ENCODE measurements at places on chromosomes 13 and 19.

- DNase-seq = no peak
These were observed 62.7 kb downstream of the CRYL1 start for GRCh38 chr13:20462921-20463320.

DNA sequence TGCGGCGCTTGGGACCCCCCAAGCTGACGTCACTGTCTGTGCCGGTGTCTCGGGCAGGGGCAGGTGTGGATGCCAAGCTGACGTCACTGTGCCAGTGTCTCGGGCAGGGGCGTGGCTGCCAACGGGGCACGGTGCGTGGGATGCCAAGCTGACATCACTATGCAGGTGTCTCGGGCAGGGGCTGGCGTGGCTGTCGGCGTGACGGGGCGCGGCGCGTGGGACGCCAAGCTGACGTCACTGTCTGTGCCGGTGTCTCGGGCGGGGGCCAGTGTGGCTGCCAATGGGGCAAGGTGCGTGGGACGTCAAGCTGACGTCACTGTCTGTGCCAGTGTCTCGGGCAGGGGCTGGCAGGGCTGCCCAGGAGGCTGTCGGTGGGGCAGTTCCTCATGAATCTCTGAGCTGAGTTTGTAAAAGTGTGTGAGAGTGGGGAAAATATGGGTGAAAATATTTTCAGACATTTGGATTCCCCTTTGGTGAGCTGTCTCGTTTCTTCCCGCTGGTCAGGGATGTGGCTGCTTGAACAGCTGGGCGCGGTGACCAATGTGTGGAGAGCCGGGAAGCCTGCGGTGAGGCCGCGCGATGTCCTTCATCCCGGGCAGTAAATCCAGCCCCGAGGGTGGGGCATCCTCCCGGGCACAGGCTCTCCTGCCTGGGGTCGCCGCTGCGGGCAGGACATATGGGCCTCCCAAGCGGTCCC is 25.2 kb downstream of the MCF2L start:
- DNase-seq = no peak

DNA sequence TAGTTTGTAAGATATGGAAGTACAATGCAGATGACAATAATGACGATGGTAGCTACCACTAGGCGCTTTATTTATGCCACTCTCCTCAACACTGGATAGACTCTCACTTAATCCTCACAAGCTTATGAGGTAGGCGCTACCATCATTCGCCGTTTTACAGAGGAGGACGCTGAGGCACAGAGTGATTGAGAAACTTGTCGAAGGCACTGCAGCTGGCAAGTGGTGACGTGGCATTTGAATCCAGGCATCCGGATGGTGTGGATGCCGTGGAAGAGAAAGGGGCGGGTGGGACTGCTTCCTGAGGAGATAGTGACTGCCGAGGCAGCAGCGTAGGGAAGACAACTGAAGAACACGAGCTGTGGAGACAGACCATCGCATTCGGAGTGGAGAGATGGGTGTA is 1.3 kb upstream of the RPS9 start:
- no peak for DNase-seq

- DNase-seq = no peak
These were observed 53.5 kb upstream of the WASF3 start for GRCh38 chr13:26503826-26504594.

DNA sequence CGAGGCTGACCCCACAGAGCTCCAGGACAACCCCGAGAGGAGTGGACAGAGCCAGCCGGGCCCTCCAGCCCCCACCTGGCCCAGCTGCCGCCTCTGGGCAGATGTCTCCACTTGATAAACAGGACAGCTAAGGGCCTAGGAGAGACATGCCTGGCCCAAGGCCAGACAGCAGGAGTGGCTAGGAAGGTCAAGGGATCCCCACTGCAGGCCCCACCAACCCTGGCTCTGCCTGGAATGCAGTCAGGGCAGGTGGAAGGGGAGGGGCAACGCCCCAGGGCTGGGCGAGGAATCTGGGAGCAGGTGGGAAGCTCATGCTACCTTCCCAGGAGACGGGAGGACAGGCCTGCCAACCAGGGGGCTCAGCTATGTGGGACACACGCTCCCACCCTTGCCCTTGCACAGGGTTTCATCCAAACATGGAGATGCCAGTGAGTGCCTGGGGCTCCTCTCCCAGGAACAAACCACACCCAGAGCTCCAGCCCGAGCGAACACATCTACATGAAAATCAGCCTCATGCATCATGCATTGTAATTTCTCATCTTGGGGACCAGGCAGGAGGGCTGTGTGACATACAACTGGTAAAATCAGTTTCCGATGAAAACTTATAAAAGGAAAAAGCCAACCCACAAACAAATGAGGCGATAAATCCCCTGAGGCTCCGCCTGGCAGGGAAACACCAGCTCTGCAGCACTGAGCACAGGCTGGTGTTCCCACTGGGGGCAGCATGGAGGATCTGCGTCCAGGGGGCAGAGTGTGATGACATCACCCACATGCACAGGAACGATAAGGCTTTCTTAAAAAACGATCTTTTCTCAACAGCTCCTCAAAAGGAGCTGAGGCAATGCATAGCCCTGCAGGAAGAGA is 25.0 kb downstream of the SH3GL1 start:
- no peak for DNase-seq

DNA sequence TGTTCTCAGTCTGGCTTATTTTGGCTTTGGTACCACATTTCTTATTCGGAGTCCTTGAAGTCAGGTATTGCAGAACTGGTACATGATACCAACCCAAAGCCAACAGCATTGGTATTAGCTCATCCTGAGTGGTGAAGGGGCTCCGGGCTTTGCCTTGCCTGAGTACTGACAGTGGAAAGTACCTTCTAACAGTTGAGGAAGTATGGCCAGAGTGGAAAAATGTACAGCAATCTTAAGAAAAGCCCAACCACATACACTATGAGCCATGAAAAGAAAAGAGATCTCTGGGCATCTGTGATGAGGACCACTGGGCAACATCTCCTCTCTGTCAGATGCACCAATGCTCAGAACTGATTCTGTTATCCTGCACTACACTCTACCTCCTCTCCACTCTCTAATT is 8.3 kb downstream of the LCP1 start:
- DNase-seq = no peak

DNA sequence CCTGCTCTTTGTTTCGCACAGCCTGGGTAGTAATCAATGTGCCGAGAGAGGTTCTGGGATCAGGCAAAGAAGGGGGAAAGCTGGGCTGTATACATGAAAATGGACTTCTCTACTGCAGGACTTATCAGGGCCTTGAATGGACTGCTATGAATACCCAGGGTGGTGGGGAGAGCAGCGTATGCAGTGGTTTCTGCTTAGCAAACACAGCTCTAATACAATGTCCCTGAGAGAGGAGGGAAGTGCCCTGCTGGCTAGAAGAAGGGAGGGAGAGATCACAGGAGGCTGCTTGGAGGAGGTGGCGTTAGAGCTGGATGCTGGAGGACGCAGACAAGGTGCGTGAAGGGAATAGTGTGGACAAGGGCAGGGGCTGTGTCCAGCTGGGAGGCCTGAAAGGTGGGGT is 116.1 kb downstream of the PTPRS start:
- no peak for DNase-seq

DNA sequence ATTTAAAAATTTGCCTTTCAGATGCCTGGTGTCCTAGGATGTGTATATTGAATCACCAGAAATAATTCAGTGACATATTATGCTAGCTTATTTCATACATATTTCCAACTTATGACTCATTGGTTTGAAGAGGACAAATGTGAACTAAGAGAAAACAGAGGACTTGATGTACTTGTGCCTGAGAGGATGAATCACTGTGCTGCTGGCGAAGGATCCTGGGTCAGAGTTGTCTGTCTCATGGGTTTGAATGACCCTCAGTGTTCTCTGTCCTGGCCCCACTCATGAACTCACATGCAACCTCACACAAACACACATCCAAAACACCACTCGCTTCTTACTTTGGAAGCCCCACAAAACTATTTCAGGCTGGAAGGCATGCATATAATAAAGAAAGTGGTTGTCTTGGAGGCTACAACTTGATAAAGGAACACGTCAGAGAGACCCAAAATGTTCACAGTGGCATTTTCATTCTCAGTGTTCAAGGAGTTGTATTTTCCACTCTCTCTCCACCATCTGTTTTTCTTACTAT is 129.0 kb upstream of the SPRY2 start:
- DNase-seq = no peak

- no peak for DNase-seq
These were observed 403.8 kb downstream of the ZNF536 start for GRCh38 chr19:30775956-30776355.

DNA sequence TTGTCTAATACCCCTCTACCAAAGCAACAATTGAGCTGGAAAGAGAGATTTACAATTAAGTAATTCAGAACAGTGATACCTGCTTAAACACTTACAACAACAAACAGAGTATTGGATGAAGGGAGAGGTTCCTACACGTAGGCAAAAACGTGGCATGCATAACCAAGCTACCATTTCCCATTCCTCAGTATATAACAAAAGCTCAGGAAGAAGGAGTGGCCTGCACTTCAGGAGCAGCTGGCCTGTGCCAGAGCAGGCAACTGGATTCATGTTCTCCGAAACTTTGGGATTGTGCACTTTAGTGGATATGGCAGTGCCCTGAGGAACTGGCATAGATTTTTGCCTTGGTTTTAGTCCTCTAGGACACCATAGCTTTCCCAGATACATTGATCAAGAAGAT is 630.2 kb upstream of the PCDH9 start:
- no peak for DNase-seq

DNA sequence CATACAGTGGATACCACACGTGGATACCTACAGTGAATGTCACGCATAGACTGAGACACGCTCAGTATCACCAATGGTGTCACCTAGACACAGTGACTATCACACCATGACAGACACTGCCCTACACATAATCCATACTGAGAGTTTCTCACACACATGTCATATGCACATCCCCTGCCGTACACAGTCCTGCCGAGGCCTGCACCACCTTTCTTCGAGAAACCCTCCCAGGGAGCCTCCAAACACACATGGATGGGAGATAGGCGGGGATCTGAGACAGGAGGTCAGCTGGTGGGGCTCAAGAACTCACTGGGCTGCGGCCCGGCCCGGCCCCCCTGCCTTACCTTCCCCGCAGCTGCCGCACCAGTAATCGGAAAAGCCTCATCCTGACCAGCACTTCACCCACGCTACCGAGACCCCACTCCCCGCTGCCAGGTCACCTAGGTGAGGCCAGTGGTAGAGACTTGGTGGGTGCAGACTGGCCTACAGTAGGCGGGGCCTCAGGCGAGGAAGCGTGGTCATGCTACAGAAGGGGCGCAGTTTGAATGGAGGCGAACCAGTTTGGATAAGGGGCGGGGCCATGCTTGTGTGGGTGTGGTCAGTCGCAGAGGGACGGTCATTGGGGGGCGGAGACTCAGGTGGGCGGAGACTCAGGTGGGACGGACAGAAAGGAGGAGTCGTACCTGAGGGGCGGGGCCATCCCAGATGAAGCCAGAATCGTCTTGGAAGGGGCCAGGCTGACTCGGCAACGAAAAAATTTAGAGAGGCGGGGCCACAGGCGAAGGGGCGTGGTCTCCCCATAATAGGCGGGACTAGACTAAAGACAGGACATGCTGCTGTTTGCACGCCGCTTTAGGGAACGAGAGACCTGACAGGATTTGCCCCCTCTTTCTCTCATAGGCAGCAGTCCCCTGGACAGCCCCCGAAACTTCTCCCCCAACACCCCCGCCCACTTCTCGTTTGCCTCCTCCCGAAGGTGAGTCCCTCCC is 2.1 kb downstream of the MAST1 start:
- no peak for DNase-seq

GRCh38 chr19:51164215-51164614 is 22.1 kb downstream of the SIGLEC7 start:
- DNase-seq = no peak

DNA sequence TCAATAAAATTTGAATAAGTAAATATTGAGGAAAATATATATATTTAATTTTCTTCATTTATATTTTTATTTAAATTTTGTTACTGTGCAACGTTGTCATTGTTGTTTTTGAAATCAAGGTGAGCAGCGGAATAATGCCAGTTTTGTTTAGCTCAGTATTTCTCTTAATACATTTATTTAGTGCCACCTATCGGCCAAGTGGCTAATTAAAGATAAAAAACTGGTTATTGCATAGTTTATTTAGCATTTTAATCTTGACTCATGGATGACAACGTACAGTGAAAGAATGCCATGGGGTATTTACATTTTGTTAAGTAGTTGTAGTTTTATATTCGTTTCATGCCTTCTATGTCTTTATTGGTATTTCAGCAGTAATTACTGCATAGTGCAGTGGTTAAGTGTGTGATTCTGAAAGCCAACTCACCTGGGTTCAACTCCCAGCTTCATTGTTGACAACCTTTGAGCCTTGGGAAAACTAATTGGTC is 265.9 kb downstream of the MYO16 start:
- DNase-seq = no peak

DNA sequence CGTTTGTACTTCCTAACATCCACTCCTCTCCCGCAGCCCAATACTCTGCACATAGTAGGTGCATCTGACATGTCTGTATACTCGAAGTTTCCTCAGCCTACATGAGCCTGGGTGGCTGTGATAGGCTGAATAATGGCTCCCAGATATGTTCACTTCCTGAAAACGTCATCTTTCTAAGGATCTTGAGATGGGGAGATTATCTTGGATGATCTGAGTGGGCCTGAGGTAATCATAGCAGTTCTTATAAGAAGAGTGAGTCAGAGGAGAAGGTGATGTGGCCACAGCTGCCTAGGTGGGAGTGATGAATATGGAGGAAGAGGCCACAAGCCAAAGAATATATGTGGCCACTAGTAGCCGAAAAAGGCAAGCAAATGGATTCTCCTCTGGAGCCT is 84.2 kb downstream of the AKAP11 start:
- no peak for DNase-seq

DNA sequence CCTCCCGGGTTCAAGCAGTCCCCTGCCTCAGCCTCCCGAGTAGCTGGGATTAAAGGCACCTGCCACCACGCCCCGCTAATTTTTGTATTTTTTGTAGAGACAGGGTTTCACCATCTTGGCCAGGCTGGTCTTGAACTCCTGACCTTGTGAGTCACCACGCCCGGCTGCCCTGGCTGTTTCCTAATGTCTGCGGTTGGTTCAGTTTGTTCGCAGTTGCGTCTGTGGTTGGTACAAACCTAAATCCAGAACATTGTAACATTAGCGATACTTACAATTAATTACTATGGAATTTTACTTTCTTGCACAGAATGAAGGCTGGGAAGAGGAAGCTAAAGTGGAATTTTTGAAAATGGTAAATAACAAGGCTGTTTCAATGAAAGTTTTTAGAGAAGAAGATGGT is 38.1 kb downstream of the RNF17 start:
- DNase-seq = no peak

DNA sequence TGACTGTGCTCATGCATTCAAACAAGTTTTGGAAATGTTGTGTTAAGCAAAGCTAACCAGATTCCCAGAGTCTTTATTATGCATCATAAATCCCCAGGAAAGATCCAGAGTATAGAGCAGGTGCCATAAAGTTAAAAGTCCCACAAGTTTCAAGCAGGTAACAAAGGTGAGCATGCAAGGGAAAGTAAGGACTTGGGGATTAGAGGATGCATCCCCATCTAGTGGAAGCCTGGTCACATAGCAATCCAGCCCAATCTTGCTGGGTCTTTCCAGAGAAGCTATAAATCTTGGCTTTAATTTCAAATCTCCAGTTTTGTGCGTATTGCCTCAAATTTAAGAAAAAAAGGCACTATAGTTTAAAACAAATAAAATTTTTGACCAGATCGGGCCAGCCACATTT is 72.7 kb downstream of the ZNF254 start:
- no peak for DNase-seq

GRCh38 chr13:50225193-50226155 is 210.2 kb downstream of the KCNRG start:
- no peak for DNase-seq

- DNase-seq = no peak
These were observed 1165.0 kb downstream of the SLITRK1 start for GRCh38 chr13:82717249-82717648.

GRCh38 chr13:36973621-36974295 is 25.4 kb downstream of the ALG5 start:
- DNase-seq = no peak

All from stimulated activated CD8-positive, alpha-beta memory T cell treated with anti-CD3 and anti-CD28 coated beads, Interleukin-4, amount 100 ng/mL, for 1 hour (primary cell).